ENCODE measurements at places on chromosomes 16 and 17.

DNA sequence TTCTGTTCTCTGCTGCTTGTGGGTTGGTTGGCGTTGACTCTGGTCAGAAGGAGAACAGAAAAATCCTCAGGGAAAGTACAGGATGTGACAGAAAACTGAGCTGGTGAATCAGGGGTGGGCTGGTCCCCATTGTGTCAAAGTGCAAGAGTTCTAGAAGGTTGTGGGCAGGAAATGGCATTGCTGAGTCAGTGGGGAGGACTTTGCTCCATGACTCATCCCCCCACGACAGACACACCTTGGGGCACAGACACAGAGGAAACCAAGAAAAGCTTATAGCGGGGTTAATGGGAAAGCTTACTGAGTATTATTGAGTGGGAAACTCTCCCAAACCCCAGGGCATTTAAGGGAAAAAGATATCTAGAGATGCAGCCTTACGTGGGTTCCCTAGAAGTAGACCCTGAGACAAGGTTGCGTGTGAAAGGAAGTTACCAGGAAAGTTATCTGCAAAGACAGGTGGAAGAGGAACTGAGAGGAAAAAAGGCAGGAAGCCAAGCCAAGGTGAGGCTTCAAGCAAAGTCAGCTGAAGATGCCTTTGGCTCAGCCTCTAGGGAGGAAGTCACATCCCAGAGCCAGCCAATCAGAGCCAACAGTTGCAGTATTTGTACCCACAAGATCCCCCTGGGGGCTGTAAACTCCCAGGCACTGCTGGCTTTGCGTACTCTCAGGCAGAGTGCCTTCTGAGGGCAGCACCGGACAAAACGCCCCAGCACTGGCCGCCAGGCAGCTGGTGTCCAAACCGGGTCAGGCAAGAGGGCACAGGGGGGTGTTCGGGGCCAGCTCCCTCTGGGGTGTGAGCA lies 86.4 kb downstream of the FOXL1 start:
- DNase-seq = peak; percentile 39

DNA sequence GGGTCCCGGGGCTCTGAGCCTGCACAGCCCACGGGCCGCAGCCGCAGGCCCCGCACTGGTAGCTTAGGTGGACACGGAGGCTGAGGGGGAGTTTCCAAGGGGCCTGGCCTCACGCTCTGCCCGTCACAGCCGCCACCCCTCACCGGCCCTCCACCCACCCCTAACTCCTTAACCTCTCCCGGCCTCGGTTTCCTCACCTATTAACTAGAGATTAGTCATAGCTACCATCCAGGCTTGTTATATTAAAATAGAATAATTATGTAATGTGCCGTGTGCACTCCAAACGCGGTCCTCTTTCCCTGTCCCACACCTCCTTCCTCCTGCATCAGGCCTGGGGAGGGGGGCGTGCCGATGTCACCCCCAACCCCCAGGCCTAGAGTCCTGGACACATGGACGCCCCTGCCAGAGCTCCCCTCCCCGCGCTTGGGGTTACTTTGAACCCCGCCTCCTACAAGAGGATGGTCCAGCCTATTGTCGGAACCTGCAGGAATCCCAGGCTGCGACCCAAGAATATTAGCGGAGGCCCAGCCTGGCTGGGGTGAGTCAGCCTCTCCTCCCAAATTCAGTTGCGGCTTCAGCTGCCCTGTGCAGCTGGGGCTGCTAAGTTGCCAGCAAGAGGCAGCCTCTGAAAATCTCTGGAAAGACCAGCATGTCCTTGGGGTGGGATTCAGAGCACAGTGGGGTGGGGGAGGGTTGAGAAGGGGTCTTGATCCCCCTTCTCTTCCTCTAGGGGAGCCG lies 17.3 kb downstream of the SOCS3 start:
- DNase-seq = no peak

DNA sequence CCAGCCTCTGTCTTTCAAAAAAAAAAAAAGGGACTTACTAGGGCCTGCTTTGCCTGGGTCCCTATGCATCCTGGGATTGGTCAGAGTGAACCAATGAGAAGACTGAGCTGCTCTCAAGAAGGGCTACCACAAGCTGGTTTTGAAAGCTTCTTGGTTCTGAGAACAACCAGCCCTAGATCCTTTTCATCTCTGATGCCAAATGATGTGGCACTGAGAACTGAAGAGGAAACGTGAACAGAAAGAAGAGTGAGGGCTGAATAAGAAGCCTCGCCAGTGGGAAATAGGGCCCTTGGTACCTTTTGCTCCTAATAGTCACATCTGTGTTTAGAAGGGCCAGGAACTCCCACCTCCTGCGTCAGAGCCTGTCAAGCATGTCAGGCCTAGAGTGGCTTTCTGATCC lies 10.7 kb downstream of the TACO1 start:
- no peak for DNase-seq

GRCh38 chr17:64216338-64217248 lies 46.5 kb downstream of the TEX2 start:
- no peak for DNase-seq

GRCh38 chr17:79798299-79799173 lies 1.7 kb upstream of the CBX8 start:
- DNase-seq = no peak

- DNase-seq = no peak
Observed at GRCh38 chr17:29911641-29912177, 18.3 kb downstream of the SSH2 start.

- no peak for DNase-seq
Observed at GRCh38 chr17:2390199-2390836, 10.5 kb downstream of the MNT start.

DNA sequence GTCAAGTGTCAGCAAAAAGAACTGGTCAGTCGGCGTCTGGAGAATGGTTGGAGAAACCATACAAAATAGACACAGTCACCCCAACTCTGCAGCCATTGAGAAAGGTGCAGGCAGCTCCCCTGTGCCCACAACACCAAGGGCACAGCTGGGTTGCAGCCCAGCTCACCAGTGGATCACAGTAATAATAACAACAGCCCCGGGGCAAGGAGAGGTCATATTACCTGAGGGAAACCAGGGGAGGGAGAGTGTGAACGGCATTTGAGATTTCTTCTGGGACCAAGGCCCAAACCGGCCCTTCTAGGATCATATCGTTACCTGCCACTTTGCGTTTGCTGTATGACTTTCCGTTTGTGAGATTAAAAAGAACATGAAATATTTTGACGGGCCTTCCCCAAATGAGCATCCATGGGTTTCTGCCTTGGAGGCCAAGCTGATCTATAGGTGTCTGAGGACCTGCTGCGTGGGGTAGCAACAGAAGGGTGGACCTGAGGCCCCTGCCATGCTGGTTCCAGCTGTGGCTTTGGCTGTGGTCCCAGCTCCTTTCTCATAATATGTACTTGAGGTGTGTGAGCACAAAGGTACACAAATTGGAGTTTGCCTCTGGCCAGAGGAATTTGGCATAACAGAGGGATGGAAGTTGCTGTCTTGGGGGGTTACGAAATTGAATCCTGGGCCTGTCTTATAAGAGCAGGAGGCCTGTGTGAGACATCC lies 154.6 kb downstream of the CMIP start:
- DNase-seq = no peak

DNA sequence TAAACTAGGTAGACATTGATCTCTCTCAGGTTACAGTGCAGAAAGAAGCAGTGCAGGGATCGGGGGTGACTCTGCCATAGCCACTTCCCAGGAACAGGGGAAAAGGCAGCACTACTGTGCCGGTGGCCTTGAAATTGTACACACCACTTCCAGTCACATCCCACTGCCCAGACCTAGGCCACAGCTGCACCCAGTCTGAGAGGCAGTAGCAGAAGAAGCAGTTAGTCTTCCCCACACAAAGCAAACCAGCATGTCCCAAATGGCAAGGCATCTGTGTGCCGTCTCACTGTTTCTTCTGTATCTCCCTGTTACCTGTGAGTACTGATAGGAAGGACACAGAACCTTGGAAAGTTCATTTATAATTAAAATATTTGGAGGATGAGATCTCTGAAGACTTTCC lies 47.0 kb downstream of the TMC6 start:
- no peak for DNase-seq

DNA sequence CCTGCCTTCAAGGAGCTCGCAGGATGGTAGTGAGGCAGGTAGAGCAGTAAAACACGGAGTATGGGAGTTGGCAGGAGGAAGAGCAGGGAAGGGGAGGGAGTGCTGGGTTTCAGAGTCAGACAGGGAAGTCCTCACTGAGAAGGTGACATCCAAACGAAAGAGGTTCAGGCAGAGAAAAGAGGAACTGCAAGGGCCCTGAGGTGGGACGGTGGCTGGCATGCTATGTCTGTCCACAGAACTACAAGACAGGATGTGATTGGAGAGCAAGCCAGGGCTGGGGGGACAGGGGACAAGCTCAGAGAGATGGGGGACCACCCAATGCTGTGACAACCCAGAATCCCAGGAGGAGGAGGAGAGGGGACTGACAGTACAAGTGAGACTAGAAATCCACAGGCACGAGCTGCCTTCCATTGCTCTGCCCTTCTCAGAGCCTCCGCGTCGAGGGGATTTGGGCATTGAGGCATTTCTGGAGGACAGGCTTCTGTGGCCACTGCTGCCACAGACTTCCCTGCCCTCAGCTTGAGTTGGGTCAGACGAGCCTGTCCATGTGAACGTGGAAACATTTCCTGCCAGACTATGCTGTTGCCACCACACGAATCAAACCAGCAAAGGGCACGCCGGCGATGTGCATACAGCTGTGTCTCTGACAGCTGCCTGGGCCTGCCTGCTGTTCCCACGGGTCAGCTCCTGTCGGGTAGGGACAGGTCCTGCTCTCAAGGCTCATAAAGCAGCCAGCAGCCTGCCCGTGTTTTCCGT lies 100.1 kb downstream of the RAB11FIP4 start:
- no peak for DNase-seq

GRCh38 chr17:9239246-9239792 lies 218.0 kb downstream of the NTN1 start:
- DNase-seq = no peak

GRCh38 chr17:30279156-30279555 lies 12.6 kb downstream of the BLMH start:
- no peak for DNase-seq

DNA sequence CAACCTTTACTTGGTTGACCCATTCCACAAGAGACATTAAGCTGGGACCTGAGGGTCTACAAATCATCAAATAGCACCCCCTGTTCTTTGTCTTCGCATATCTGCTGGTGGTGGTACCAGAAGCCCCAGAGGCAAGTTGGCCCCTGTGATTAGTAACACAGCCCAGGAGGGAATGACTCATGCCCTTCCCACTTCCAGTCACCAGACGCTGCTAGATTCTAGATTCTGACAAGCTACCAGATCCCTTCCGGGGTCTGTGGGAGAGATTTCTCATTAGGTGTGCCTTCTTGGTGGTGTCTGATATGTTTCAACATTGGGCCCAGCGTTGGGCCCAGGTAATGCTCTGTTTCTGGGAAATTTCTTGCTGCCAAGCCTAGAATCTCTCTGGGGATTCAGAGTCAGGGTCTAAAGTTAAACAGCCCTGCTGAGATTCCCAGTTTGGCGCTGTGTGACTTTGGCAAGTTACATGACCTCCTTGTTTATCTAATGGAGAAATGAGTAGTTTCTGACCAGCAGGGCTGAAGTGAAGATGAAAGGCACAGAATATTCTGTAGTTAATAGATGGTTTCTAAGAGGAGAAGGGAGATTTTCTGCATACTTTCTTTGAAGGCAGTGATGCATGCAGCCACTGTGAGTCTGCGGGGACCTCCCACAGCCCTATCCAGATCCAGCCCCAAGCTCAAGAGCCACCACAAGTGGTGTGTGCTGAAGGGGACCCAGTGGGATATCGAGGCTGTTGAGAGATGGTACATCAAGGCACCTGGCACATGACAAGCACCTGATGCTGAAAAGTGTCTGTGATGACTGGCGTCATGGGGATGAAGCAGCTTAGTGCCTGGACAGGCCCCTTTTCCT lies 3.9 kb downstream of the TRPV2 start:
- no peak for DNase-seq

GRCh38 chr16:57405097-57405496 lies 530 bp downstream of the CCL17 start:
- no peak for DNase-seq

DNA sequence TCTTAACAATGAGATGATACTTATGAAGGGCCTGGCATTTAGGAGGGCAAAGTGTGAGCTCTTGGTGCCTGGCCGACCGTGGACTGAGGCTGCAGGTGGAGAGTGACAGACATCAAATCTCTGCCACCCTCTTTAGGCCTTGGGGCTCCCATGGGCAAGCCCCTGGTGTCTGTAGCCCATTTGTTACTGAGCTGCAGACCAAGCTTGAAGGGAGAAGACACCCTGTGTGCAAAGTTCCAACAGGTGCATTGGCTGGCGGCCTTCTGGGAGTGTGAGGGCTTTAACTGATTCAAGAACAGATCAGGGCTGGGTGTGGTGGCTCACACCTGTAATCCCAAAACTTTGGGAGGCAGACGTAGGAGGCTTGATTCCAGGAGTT lies 789 bp upstream of the CTRL start:
- DNase-seq = no peak

DNA sequence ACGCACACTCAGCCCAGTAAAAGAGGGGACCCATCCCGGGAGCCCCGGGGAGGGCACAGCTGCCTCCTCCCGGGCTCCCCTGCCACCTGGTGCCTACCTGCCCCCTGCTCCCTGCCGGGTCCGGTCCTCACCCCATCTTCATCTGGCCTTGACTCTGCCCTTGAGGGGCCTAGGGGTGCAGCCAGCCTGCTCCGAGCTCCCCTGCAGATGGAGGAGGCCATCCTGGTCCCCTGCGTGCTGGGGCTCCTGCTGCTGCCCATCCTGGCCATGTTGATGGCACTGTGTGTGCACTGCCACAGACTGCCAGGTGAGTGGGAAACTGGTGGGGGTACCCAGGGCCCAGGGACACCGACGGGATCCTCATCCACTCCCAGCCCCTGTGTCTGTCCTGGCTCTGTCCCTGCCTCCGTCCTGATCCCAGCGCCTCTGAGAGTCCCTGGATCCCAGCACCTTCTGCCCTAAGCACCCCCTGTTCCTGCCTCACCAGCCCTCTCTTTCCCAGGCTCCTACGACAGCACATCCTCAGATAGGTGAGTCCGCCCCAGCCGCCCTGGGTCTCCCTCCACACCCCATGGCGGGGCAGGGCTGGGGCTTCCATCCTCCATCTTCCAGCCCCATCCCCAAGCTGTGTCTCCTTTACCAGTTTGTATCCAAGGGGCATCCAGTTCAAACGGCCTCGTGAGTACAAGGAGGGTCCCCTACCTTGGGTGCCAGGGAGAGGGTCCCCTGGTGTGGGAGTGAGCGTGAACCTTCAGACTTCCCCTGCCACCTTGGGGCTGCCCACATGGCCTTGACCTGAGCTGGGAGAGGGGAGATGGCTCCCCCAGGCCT lies 574 bp downstream of the LAT start:
- no peak for DNase-seq

DNA sequence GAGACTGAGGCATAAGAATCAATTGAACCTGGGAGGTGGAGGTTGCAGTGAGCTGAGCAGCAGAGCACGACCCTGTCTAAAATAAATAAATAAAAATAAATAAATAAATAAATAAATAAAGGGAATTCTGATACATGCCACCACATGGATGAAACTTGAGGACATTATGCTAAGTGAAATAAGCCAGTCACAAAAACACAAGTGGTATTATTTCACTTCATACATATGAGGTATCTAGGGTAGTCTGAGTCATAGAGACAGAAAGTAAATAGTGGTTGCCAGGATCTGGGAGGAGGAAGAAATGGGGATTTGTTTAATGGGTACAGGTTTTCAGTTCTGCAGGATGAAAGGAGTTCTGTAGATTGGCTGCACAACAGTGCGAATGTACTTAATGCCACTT lies 16.3 kb downstream of the PIPOX start:
- no peak for DNase-seq

GRCh38 chr17:57970710-57971109 lies 15.5 kb upstream of the CUEDC1 start:
- DNase-seq = no peak

All from GM18507 (cell line).